Stimulated activated CD4-positive, alpha-beta T cell treated with anti-CD3 and anti-CD28 coated beads, Interleukin-4, amount 100 ng/mL, for 4 hours (primary cell): ENCODE measurements at places on chromosomes 6 and 20.

- DNase-seq = no peak
Observed at GRCh38 chr6:158715330-158716311, 65.8 kb downstream of the SYTL3 start.

DNA sequence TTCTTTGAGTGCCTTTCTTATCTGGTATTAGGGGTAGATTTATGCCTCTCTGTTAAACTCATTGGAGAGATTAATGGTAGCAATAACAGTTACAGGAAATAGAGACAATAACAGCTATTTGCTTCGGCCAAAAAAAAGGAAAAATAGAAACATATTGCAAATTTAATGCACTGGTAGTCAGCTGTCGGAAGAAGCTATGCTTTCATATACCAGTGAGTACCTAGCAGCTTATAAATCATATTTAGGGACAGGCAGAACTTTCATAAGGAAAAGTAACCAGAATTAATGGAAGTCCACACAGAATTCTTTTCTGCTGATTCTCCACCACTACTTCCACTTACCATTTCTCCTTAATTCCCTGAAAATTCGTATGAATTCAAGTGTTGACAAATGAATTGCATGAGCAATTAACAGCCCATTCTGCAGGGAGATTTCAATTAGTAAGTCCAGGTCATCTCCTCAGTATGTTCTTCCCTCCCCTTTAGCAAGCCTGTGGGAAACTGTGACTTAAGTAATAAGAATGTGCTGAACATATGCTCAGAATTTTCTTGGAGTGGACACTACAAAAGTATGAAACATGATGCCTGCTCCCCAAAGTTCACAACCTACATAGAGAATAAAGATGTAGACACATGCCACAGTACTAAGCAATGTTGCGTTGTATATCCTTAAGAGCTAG, 196.7 kb upstream of the KCNQ5 start:
- DNase-seq = no peak

DNA sequence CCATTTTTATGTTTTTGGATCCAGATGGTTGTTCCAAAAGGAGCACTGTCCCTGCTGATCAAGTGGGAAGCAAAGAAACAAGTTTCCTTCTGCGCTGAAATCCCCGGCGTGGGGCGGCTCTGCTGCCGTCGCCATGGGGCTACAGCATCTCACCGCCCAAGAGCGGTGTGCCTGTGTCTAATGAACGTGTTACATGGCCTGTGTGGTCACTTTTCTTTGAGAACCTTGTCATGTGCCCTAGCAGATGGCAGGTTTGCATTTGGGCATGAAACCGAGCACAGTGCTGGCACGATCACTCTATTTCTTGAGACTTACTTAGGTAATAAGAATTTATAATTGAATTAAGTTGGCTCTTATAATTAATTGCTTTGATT, 51.9 kb downstream of the ZDHHC14 start:
- no peak for DNase-seq

DNA sequence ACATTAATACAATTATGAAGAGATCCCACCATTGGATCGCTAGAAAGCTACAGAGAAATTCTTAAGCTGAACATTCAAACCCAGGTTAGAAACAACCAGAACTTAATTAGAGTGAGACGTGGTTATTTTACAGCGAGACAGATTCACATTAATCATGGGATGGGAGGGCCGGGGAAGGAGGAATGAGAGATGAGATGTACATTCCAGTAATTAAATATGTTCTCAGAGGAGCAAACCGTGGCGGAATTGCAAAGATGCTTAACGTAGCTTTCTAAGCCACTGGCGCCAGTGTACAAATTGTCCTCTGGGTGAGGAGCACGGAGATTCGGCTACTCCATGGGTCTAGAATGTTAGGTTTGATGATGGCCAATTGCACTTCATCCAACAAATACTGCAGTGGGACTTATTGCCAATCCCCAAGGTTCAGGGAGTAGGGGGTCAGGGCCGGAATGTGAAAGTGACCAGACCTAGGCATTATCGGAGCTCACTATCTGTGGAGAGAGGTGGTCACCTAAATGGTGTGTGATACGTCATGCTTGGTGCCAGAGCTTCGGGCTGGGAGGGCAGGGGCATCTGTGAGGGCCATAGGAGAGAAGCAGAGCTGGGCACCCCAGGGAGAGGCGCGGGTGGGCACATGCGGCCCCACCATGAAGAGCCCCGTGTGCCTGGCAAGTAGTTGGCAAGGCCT, 114.7 kb downstream of the EDN3 start:
- DNase-seq = no peak

GRCh38 chr6:42158631-42159030, 14.5 kb upstream of the GUCA1A start:
- DNase-seq = no peak

DNA sequence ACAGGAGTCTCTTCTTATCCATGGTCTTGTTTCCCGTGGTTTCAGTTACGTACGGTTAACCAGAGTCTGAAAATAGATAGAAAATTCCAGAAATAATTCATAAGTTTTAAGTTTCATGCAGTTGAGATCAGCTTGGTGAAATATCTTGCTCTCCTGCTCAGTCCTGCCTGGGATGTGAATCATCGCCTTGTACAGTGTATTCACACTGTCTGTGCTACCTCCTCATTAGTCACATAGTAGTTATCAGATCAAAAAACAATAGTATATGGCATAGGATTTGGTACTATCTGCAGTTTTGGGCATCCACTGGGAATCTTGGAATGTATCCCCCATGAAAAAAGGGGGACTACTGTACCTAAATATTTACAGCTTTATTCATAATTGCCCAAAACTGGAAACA, 22.7 kb upstream of the MOCS1 start:
- no peak for DNase-seq

GRCh38 chr6:35640017-35640664, 48.6 kb downstream of the FKBP5 start:
- DNase-seq = no peak

DNA sequence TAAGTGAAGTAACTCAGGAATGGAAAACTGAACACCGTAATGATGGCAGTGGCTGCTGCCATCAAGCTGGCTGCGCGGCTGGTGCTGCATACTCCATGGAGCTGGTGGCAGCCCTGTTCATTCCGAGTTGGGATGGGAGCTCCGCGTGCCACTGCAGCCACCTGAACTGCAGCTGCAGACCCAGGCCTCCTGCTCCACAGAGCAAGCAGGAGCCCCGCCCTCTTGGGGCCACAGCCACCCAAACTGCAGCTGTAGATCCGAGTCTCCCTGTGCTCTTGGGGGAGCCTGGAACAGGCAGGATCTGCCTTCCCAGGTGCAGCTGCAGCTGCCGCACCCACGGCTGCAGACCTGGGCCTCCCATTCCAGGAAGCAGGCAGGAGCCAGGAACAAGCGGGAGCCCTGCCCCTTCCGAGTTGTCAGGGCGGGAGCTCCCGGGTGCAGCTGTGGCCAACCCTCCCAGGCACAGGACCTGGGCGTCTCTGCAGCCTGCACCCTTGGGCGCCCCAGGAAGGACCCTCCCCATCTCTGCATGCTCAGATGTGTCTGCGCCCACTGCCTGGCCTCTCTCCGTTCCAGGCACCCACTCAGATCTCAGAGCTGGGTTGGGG, 120.2 kb downstream of the GMPR start:
- no peak for DNase-seq

DNA sequence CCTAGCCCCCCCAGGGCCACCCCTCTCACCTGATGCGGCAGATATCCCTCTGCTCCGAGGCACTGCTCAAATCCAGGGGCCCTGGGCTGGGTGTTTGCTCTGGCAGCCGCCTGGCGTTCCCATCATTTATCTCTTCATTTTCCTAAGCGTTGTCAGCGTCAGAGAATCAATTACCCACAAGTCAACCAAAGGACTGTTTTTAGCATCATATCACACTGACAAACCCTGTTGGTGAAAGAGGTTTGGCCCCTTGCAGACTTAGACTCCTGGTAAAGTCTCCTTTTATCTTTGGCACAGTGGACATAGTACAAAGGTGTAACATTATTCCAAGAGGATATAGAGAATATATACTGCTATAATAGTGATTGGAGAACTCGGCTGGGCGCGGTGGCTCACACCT, at the start of gene GHRH:
TSS of gene GHRH (minus strand) at position 101 of the 400 bp plus-strand sequence. CDS start 4,925 bp downstream, outside the sequence.
- no peak for DNase-seq

- no peak for DNase-seq
Observed at GRCh38 chr20:34364223-34364506, 1.1 kb downstream of the ITCH start.

DNA sequence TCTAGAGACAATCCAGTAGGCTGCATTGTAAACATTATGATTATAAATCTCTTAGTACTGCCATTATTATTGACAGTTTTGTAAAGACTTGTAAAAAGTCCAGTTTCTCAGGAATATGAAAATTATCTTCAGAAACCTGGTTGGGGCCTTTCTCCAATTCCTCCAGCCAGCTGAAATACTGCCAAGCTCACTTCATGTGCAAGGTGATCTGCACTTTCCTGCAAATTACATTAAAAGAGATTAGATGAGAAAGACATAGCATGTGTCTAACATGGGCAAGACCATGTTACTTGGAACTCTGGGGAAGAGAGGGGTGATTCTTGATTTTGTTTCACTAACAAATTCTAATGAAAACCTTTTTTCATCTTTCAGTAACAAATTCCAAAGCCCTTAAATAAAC, 24.0 kb downstream of the PGM3 start:
- DNase-seq = no peak

DNA sequence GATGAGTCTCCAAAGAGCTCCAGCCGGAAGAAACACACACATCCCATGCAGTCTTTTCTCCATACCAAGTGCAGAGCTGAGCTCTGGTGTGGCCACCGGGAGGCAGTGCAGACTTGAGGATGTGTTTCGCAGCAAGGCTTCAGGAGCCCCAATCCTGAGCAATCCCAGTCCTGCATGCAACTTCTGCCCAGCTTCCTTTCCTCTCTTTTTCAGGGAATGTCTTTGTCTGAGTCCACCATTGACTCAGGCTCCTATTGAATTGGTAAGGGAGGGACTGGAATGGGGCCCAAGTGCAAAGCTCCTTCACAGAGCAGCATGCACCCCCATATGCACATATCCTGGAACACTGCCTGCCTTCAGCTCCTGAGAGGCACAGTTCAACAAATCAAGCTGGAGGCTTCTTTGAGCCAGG, 50.5 kb upstream of the ASIP start:
- DNase-seq = peak; percentile 12

GRCh38 chr6:8879334-8879733, 444.0 kb upstream of the SLC35B3 start:
- DNase-seq = no peak

DNA sequence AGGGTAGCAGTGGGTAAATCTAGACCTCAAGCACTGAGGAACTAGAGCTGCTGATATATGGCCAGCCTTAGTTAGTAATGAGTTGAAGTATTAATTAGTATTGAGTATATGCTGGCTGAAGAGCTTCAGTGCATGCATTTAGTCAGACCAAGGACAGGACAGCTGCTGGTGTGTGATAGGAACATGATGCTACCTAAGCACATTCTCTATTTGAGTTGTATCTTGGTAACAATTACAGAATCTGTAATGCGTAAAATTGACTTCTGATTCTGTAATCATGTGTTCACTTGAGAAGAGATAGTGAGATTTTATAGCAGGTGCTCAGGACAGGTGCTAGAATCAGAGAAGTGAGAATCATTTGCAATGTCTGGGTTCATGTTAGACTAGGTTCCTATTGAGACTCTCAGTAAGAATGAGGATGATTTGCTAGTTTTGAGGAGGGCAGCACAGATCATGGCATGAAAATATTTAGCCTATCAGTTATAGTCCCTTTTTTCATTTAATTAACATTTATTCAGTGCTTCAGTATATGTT, 369.4 kb upstream of the HS3ST5 start:
- DNase-seq = no peak

- no peak for DNase-seq
Observed at GRCh38 chr6:3227363-3228045, at the start of gene TUBB2B. TSS of gene TUBB2B (minus strand) at chr6:3227653. CDS start at chr6:3227543, 110 bp downstream.

- DNase-seq = no peak
Observed at GRCh38 chr6:121593011-121593641, 157.7 kb downstream of the GJA1 start.

DNA sequence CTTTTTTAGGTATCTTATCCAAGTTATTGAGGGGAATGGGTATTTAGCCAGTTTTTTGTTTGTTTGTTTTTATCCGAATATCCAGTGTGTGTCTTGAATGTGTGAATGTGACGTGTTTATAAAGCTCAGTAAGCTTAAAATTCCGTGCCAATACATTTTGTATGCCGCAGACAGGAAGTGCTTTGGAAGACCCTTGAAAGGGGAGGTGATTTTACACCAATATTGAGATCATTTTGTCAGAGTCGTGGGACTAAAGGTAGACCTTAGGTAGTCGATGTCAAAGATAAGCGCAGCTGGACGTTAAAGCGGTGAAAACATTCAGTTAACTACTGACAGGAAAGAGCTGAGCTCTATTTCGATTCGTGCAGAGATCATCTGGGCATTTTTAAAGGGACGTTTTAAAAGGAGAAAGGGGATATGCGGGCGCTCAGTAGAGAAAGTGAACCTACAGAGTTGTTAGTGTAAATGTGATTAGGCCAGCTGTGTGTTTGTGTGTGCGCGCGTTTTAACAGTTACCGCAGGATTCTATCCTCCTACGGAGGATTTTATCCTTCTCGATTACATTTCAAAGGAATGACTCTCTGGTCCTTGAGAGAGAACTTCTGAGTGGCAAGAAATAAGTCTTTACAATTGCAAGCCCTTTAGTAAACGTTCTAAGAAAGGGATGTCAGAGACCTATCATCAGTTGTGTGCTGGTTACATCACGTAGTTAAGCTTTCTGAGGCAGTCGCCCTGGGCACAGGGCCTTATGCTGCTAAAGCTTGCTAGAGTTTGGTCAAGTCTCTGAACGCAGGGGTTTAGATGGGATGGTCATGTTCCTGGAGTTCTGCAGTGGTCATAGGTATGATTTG, 625 bp upstream of the ECHDC1 start:
- no peak for DNase-seq

GRCh38 chr6:42335896-42336295, 115.8 kb downstream of the TRERF1 start:
- DNase-seq = no peak
